Activated CD4-positive, alpha-beta T cell treated with anti-CD3 and anti-CD28 coated beads, Interleukin-2, amount 10 ng/mL, durations not matched to agents 7 days and 5 days (primary cell): ENCODE measurements at places on chromosomes 12 and 14. TPM values are rescaled to one million over a fixed set of nuclear protein-coding genes. Genes with fewer than 3 reads are reported as not detected.

DNA sequence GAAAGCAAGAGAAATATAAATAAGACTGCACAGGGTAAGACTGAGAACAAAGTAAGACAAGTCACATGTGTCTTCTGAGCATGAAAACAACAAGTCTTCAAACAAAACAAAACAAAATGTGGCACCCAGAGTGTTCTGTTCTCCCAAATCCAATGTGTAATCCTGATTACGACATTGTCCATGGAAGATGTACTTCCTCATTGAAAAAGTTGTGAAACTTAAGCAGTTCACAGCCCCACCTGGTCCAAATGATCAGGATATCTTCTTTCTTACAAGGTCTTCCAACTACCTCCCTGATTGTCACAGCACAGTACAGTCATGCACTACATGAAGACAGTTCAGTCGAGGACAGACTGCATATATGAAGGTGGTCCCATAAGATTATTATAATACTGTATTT, 23.3 kb upstream of the NEK9 start:
- no peak for DNase-seq

DNA sequence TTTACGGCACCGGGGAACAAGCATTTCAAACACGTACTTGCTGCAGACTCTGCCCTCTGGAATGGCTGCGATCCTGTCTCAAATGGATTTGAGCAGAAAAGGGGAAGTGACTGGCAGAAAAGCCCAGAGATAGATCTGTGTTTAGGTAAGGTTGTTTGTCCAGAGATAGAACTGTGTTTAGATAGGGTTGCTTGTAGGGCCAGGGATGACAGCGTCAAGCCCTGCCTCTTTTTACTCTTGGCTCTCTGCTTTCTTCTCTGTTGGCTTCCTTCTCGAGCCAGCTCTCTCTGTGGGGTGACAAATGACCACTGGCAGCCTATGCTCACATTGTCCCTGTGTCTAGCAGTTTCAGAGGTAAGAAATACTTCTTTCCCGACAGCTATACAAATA, 11.4 kb downstream of the DGLUCY start:
- no peak for DNase-seq

DNA sequence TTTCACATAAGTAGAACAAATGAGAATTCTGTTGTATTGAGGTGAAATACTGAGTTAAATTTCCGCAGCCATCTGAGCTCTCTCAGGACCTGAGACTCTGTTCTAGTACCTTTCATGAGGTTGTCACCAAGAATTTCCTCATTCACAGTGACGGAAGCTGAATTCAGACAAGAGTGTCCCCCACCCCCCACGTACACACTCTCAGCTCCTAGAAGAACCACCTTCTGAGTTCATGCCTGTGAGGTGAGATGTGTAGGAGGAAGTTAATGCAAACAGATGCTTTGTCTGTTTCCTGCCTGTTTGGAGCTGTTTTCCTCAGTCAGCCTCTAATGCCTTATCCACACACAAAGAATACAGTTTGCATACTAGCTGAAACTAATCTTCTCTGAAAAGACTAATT, 18.2 kb downstream of the BICDL1 start:
- DNase-seq = peak; percentile 83

GRCh38 chr12:94140556-94140955, 7.8 kb upstream of the PLXNC1 start:
- peak; percentile 56 for DNase-seq

GRCh38 chr12:91773749-91774429, 371.8 kb downstream of the BTG1 start:
- DNase-seq = no peak

DNA sequence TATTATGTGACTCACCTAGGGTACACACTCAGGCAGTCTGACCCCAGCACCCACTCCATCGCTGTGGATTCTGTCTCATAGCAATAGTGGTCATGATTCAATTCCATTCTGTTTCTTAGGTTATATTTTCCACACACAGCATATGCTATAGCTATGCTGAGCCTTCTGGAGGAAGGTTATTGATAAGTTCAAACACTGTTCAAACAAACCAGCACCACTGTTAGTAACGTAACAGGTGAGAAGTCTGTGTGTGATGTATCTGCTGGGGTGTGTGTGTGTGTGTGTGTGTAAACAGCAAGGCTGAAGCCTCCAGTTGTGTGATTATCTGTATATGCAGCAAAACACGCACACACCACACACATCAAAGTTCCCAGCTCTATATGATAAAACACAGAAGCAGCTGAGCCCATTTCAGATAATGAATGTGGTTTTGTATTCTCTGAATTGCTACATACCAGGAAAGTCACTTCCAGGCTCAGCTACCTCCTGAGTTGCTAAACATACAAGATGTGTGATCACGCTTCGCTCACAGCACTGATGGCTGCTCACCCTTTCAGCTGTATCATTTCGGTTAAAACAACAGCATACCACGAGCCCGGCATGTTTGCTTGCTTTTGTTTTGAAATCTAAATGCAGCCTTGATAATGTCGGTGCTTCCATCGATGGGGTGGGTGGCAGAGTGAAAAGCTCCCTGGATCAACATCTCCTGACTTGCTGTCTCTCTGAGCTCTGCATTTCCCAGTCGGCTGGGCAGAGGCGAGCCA, 6.8 kb upstream of the SYNE3 start:
- DNase-seq = peak; percentile 63

DNA sequence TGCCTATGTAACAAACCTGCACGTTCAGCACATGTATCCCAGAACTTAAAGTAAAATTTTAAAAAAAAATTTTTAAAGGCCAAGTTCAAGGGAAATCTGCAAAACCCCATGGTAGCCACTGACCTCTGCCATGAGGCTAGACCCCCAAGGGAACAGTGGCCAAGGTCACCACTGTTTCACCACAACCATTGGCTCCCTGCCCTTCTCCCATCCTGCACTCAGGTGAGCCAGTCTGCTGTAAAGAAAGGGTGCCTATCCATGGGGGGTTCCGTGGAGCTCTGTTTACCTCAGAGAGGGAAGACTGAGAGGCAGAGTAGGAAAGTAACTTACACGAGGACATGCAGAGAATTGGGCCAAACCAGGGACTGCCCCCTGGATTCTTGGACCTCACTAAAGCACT, 38.6 kb downstream of the VWF start:
- DNase-seq = no peak

- DNase-seq = no peak
Observed at GRCh38 chr12:30531731-30532678, 163.7 kb downstream of the IPO8 start.

- DNase-seq = no peak
Observed at GRCh38 chr12:124459852-124460645, 107.4 kb downstream of the NCOR2 start.

- no peak for DNase-seq
Observed at GRCh38 chr14:65208548-65208947, 106.2 kb upstream of the MAX start.

DNA sequence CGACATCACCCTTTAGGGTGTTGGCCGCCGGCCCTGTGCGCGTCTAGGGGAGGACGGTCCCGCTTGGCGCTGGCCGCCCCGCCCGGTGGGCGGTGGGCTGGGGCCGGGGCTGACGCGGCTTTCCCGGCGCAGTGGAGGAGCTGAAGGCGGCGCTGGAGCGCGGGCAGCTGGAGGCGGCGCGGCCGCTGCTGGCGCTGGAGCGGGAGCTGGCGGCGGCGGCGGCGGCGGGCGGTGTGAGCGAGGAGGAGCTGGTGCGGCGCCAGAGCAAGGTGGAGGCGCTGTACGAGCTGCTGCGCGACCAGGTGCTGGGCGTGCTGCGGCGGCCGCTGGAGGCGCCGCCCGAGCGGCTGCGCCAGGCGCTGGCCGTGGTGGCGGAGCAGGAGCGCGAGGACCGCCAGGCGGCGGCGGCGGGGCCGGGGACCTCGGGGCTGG, 3.6 kb downstream of the TNFAIP2 start:
- DNase-seq = no peak

- no peak for DNase-seq
Observed at GRCh38 chr14:64732536-64733120, 28.4 kb downstream of the PLEKHG3 start.

The RDH5 gene
- 23.3 TPM for total RNA-seq

The DHRS2 gene
- total RNA-seq = 0.44 TPM

The KRT77 gene
- total RNA-seq = not detected

The CLEC2A gene
- total RNA-seq = not detected

The LHX5 gene
- total RNA-seq = not detected

The CLEC14A gene
- not detected for total RNA-seq
